ENCODE measurements at places on chromosomes 11 and 22.

DNA sequence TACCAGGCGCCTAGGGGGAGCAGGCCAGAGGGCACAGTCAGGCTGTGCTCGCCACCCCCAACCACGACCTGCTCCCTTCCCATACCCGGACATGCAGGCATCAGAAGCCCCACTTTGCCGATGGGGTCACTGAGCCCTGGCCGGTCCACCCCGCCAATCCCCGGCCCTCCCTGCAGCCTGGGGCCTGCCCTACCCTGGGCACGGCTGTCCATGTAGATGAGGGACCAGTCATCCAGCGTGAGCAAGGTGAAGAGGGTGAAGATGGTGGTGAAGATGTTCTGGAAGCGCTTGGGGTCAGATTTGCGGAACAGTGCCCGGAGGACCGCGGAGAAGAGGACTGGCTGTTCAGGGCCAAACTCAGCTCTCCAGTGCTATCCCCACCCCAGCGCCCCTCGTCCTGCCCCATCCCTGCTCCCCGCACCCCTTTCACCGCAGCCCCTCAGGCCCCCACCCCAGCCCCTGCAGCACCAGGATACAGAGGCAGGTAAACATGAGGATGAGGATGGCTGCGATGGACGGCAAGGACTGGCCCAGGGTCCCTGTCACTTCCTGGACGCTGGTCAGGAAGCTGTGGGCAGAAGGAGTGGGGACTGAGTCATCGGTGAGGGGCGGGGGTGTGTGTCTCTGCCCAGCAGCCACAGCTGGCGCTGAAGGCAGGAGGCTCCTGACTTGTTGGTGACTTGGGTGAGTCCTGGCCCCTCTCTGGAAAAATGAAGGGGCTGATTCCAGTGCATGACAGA lies 5.5 kb downstream of the CATSPER1 start:
- DNase-seq: no peak

DNA sequence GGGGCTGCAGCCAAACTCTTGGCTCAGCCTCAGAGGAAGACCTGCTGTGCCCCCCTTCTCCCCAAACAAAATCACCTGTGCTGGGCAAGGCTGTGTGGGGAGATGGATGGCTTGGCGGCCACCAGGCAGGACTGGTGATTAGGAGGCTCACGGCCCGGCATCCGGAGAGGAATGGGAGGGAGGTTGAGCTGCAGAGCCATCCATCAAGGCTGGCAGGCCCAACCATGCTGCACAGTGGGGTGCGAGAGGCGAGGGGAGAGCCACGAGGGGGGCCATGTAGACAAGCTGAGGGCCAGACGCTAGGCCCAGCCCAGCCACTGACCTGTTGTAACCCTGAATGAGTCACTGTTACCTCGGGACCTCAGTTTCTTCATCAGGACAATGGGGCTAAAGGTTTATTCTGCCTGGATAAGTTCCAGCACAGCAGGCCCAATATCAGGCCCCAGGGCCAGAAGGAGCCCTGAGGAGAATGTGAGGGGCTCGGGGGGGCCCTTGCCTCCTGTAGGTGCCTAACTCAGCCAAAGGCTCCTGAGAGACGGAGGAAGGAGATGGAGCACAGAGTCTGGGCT lies 18.2 kb downstream of the PDE2A start:
- DNase-seq: no peak

DNA sequence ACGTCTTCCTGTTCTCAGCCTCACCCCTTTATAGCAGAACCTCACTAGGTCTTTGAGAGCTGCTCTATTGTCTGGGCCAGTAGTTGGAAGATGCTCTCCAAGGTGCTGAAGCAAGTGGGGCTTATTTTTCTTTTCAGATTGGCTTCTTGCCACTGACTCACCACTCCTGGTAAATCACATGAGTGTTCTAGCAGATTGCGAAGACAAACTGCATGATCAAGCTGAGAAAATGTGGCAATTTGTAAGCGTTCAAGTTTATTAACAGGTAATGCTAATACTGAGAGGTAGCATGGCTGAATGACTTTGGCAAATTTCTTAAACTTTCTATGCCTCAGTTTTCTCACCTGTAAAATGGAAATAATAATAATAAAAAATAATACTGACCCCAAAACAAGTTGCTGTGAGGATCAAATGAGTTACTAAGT lies 59.2 kb downstream of the CACNG2 start:
- DNase-seq: no peak

GRCh38 chr11:46694072-46694471 lies 6.3 kb downstream of the ARHGAP1 start:
- DNase-seq: no peak

DNA sequence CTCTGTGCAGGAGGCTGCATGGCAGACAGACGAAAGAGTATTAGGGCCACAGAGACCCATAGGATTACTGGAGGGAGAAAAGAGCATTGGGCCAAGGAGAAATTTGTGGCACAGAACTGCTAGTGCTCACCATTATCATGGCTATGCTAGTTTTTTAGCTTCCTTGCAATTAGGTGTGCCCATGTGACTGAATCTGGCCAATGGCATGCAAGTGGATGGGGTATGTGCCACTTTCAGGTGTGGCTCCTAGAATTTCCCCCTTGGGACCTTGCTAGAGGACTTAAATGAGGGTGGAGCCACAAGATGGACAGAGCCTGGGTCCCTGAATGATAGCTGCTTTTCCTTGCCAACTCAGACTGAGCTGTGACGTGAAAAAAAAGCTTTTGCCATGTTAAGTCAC lies 73.9 kb upstream of the TENM4 start:
- DNase-seq: no peak

DNA sequence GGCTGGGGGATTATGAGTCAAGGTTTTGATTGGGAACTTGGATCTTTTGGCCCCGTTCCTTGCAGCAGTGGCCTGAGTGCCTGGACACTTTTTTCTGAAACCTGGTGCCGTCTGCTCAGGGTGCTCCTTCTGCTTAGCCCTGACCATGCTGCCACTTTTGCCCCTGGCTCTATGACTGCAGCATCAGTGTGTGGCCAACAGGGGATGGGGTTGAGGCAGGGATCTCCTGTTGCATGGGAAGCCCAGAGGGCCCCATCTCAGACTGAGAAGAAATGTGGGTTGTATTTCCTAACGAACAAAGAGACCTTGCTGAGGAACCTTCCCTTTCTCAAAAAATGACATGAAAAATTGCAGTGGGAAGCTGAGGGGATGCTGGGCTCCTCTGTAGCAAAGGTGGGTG lies 18.7 kb downstream of the POU2F3 start:
- no peak for DNase-seq

DNA sequence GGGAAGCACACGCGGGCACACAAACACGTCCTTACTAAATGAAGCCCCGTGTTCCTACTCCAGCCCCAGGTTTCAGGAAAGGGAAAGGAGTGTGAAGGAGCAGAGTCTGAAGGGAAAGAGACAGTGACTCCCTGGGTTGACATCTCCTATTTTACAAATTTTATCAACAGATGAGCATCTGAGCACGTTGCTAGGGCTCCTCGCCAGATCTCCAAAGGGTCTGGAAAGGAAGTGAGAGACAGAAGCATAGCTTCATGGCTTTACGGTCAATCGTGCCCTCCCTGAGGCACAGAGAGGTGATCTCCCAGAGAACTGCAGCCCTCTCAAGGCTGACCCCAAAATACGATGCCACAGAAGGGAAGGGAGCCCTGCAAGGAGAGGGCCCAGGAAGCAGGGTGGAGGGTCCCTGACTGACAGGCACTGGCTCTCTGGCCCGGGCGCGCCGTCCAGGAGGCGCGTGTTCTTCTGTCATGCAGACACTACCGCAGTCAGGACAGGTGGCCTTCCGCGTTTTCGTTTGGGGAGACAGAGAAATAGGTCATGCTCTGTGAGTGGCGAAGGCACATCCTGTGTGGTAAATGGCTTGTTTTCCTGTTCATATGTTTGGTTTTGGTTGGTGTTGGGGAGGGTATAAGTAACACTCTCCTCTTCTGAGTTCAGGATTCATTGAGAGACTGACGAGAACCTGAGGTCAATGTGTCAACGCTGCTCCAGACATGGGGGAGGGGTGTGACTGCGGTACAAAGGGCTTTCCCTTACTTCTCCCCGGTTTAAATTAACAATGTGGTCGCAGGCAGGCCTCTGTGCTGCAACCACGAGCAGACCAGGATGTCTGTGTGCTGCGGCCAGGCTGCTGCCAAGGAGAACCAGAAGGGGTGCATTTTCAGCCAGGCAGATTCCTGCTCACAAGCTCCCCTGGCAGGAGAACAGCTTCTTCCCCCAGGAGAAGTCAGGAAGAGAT lies 813.3 kb downstream of the OPCML start:
- DNase-seq: peak; percentile 26

DNA sequence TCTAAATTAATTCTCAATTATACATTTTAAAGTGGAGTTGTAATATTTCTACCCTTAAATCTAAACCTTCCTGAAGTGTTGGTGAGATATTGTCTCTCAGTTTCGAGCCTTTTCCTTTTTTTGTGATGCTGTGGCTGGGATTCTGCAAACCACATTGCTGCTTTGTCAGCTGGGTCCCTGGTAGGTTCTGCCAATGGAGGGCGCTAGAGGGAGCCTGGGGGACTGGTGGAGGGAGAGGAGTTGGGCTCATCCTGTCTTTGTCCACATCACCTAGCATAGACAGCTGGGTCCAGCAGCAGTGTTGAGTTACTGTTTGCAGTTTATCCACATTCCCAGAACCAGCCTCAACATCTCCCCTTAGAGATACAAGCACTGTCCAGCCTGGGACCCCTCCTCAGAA lies 41.0 kb downstream of the TRAF6 start:
- DNase-seq: no peak

GRCh38 chr22:48981371-48982061 lies 846.2 kb downstream of the BRD1 start:
- no peak for DNase-seq

- DNase-seq: no peak
Measured at GRCh38 chr11:47631473-47631872, 10.9 kb downstream of the MTCH2 start.

DNA sequence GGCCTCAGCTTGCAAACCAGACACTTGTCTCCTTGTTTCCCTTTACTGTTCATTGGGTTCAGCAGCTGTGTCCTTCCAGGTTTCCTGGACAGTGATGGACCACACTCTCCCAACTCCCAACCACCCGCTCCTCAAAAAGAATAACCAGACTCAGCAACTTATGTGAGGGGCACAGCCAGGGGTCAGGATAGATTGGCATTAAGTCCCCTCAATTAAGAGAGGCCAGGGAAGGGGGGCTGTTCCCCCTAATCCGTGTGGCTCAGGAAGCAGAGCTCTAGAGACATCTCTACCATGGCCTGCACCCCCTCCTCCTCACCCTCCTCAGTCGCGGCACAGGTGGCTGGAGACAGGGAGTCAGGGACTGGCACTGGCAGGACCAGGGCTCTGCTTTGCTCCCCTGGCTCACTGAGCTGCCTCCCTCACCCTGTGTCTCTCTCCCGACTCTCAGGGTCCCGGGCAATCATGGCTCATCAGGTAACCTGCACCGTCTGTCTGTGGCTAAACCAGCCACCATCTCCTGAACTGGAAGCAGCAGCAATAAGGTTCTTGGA lies 111.7 kb downstream of the ZNF280B start:
- DNase-seq: no peak

DNA sequence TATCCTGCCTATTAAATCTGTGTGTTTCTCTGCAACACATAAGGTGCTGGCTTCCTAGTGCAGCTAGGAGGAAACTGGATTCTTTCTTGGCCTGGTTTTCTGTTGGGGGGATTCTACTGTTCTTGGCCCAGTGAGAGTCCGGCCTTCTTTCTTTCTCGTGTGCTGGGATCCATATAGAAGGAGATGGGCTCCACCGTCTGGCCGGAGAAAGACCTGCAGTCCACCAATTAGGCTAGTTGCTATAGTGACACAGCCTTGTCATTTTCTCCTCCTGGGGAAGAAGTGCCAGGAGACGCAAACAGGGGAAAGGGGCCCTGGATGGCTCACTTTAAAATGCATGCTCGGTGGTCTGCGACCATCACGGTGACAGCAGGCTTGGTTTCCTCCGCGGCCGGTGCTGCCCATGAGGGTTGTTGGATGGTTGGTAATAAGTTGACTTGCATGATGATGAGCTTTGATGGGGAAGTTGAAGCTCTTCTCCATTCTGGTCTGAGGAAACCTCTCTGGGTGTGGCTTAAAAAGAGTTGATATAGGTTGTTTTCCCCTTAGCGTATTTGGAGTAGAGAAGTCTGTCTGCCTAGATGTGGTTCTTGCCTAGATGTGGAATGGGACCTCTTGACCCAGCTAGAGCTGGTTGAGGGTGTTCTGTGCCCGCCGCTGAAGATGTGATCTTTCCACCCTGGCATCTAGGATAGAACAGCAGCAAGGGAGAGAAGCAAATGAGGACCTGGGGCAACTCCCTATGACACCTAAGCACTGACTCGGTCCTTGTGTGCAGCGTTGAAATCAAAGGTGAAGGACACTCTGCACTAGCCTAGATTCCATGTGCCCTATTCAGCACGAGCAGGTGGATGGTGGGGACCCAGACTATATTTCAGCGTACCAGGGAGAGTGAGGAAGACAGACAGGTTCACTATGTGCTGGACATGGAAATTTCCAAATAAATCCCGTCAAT lies 1335.0 kb downstream of the BRD1 start:
- peak; percentile 14 for DNase-seq

DNA sequence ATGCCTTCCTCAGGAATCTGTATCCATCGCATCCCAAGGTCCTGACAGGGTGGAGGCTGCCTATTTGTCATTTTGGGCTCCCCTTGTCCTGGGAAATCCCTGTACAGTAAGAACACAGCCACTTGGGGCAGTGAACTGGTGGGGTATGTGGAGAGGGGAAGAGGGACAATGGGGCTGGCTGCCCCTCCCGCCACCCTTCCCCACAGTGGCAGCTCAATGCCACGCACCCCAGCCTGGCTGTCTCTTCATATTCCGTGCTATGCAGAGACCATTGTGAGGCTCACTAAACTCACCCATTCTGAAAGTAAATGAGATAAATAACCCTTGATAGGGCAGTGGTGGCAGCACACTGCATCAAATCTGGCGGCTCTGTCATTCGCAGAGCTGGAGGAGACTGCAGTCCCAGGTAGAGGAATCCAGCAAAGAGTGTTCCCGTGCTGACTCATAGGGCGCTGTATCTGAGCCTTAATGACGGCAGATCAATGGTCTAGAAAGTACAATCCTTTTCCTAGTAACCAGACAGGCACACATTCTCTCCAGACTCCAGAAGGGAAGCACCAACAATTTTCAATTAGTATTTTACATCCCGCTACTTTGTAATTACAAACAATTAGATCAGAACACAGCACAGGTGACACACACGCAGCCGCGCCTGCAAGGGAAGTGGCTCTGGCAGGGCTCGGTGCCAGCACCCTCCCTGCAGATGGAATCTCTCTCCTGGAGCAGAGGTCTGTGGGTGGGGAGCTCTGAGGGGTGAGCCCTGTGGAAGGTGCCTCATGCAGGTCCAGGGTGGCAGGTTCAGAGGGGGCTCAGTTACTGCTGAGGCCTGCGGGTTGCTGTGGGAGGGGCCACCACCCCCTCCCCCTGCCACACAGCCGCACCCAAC lies 167.9 kb upstream of the B3GAT1 start:
- DNase-seq: no peak

DNA sequence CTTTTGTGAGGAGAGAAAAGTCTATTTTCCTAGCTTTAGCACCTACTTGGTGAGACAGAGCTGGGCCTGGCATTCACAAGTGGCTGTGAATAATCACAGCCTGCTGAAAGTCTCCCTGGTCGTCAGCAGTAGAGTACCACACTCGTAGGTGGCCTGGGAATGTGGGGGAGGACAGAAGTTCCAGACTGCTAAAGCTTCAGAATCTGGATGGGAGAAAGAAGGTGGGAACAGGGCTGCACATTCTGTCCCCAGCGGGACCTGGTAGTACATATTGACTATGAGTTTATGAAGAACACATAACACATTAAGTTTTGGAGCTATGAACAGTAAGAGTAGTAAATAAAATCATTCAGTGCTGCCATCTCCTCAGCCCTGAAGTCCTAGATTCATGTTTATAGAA lies 19.0 kb upstream of the LIMK2 start:
- DNase-seq: no peak
